T-cell (primary cell): ENCODE measurements at places on chromosomes 16 and 17.

- DNase-seq = no peak
Measured at GRCh38 chr17:37110746-37111145, 162.0 kb downstream of the AATF start.

DNA sequence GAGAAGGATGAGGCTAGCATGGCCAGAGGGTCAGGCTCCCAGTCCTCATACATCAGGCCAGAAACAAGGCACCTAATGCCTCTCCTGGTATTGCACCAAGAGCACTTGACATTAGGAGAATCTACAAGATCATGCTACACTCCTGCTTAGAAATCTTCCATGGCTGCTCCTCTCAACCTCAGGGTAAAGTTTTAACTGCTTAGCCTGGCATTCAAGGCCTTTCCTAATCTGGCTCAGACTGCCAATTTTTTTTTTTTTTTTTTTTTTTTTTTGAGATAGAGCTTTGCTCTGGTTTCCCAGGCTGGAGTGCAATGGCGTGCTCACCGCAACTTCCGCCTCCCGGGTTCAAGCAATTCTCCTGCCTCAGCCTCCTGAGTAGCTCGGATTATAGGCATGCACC, 8.2 kb downstream of the PIP4K2B start:
- no peak for DNase-seq

- DNase-seq = no peak
Measured at GRCh38 chr16:18788828-18789514, 1.2 kb downstream of the RPS15A start.

GRCh38 chr16:57579361-57579665, 36.9 kb downstream of the ADGRG5 start:
- DNase-seq = no peak

DNA sequence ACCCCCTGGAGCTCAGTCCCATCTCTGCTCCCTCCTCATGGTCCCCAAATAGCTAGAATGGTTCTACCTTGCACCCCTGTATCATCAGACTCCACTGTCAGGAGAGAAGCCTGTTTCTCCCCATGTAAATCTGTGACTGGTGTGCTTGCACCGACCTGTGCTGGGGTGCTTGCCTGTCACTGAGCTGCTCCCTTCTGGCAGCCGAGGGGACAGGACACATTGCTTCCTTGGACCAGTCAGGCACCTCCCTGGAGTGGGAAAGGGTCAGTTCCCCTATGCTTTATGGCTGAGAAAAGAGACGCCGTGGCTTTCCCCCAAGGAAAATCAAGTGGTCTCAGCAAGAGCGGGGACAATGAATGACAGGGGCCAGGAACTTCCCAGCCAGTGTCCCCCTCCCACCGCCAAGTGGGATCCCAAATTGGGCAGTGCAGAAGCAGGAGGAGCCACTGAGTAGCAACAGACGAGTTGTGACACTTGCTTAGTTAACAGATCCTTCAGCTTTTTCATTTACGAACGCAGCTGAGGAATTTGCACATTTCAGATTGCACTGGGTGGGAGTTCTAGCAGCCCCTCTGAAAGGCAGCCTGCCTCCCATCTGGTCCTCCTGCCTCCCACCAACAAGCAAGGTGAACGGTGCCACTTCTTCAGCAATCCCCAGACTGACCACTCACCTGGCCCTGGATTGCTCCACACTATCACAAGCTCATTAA, 156.4 kb downstream of the KATNIP start:
- no peak for DNase-seq

DNA sequence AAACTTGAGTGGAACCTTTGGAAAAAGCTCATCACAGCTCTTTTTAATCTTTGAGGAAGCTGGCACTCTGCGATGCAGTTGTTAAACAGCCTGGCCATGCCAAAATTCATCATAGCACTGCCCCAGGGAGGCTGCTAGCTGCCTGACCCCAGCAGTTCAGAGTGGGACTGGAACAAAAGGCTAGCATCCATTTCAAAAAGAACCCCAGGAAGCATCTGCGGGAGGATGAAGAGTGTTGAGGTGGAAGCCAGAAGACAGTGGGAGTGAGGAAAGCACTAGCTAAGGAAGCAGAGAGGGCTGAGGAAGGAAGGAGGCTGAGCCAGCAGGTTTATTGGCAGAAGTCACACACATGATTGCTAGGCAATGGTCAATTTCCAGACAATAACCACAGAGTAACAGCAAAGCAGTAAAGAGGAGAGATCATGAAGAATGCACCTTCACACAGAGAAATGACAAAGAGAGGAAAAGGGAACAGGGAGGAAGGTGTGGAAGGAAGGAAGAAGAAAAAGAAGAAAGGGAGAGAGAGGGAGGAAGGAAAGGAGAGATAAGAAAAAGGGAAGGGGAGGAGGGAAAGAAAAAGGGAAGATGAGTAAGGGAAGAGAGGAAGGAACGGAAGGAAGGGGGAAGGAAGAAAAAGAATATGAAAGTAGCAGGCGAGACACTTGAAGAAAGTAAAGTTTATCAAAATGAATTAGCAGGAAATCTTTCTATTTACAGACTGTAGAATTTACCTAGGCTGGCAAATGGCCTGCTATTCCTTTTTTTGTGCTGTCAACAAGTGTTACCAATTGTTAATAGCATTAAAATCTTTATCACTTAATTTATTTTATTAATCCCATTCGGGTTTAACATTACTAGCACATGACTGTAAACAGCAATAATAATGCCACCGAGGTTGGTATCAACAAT, 270.0 kb upstream of the PSMD7 start:
- no peak for DNase-seq

DNA sequence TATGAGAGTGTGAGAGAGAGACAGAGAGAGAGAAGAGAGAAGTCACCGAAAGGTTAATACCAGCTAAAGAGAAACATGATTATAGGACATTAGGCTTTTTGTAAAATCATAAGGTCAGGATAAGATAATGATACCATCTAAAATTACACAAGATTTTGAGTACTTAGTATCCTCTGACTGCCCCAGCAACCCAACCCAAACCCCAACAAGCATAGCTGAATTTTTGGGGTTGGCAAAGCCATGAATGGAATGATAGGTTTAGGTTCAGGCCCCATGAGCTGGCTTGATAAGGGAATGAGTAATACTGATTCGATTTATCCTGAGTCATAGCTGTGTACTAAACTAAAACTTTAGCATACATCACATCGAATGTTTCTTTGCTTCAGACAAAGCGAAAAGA, 259.5 kb downstream of the IRX3 start:
- DNase-seq = no peak

DNA sequence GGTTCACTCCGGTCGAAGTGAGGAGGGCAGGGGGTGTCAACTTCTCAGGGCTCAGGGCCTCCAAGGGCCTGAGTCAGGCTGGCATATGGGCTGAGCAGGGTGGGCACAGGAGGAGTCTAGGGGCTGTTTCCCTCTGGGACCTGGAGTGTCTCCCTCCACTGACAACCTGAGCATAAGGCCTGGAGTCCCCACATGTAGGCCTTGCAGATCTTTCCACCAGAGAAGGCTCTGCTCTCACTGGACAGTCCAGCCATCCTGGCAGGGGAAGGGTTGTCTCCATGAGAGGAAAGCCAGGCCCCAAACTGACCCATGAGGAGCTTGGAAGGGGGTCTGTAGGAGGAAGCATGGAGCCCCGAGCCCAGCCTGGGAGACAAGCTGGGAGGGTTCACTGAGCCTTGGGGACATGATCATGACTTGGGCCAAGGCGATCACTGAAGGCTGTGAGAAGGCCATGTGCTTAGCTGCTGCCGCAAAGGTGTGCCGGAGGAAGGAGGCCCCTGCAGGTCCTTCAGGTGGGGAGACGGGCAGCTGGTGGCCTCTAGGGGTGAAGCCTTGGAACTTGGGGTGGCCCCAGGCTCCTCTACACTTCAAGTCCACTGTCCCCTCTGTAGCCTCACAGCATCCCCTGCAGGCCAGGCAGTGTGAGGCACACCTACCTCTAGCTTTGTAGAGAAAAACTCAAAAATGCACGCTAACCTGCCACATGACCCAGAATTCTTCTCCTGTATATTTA, 9.9 kb downstream of the CMTM2 start:
- peak; percentile 63 for DNase-seq

DNA sequence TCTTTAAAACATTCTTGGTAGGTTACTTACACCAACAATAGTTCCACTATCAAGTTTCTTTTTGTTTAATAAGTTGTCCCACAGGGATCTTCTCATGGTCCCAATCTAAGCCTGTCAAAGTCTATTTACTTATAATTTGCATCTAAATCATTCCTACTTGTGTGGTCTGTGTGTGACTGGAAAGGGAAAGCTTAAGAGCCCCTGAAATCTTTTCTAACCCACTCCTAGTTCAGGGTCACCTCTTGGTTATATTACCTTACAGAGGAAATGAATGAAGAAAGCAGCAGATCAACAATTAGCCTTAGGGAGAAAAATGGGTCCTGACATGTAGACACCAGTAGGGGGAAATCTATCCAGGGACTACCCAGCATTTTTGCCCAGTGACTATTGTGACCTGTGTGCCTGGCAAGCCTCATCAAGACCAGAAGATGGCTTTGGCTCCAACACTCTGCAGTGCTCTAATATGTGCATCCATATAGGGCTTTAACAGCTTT, 110.4 kb upstream of the HAS3 start:
- DNase-seq = no peak

DNA sequence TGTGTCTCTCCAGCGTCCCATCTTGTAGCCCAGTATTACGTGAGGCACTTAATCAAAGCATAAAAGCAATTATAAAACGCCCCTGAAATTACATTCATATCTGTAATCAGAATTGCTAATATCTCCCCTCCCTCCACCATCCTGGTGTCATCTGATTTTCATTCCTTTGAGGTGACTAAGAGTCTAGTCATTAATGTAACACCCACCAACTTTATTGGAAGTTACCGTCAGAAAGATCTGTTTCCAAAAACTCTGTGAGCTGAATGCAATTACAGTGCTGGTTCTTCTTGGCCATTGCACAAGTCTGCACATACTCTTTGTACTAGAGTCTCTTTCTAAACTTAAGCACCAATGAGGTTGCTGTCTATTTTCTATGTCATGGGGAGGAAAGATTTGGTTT, 12.5 kb upstream of the MAF start:
- DNase-seq = no peak
